Femur (tissue), 1 donor: ENCODE measurements at places on chromosomes 3 and 15.
A peak's percentile ranks its signal among the peaks of the same experiment; 100 is the strongest.

DNA sequence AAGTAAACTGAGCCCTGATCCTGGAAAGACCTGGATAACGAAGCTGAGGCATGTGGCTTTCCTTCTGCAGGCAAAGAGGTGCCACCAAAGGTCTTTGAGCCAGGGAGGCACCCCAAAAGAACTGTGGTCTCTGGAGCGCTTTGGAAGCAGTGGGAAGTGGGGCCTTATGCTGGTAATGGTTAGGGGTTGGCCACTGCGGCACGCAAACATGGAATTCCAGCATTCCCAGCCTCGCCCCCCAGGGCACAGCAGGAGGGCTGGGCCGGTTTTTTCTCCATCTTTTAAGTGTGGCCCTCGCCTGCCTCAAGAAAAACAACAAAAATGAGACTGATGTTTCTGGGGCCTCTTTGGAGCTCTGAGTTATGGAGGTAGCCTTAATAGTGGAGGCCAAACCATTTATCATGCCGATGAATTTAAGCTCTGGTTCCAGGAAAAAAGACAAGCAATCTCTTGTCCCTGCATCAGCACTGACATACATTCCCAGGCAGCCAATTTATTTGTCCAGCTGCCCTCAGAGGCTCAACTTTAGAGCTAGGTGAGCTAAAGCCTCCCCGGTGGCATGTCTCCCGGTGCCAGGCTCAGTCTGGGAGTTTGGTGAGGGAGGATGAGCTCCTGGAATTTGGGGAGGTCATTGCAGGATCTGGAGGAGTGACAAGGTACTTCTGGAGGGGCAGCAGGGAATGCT, 109.0 kb downstream of the TLE3 start:
- no peak for DNase-seq

GRCh38 chr3:112247350-112247749, 46.7 kb downstream of the SLC9C1 start:
- DNase-seq, result no peak

DNA sequence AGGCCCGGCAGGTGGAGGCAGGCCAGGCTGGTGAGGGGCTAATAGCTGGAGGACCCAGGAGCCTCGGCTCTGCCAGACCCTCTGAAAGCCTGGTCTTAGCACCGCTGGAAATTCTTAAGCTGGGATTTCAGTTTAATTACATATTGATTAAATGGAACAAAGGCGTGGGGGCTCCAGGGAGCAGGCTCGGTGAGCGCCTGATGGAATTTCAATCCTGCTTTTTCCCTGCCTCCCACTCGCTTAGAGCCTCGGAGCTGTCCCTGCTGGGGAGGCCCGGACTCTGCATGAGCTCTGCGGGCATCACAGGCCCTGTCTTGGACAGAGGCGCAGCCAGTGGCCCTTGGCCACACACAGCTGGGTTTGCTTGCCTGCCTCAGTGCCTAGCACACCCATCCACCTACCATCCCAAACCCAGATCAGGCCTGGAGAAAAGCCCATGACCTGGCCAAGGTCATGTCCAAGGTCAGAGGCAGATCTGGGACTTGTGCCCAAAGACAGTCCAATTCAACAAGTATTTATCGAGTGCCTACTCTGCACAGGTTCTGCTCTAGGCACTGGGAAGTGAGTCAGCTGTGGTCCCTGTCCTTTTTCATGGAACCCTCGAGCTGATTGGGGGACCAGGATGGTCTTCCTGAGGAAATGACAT, 40.6 kb downstream of the LINGO1 start:
- no peak for DNase-seq

- peak; percentile 31 for DNase-seq
Measured at GRCh38 chr3:37458162-37459120, 284.1 kb upstream of the LRRFIP2 start.

DNA sequence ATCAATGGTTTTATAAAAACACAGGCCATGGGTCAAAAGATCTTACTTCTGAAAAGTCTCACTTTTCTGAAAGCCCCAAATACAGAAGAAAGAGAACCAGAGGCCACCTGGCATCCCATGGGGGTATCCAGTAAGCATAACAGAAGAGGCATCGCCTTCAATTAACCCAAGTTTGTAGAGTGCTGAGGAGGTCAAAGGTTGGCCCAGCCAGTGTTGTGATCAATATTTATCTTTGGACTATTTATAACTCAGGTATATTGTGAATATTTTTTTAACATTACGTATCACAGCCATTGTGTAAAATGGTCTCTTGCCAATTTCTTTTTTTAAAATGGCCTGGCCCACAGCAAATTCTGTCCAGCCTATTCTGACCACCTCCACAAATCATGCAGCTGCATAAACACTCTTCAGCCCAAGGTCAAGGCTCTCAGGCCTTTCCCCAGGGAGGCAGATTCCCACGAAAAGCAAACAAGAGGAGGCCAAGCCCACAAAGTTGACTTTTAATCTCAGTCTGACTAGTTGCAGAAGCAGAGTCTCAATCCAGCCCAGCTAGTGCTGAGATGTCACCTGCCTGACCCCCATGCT, 26.2 kb upstream of the SPTBN5 start:
- DNase-seq, result peak; percentile 73

- peak; percentile 81 for DNase-seq
Measured at GRCh38 chr15:98850961-98851572, 156.5 kb downstream of the PGPEP1L start.

DNA sequence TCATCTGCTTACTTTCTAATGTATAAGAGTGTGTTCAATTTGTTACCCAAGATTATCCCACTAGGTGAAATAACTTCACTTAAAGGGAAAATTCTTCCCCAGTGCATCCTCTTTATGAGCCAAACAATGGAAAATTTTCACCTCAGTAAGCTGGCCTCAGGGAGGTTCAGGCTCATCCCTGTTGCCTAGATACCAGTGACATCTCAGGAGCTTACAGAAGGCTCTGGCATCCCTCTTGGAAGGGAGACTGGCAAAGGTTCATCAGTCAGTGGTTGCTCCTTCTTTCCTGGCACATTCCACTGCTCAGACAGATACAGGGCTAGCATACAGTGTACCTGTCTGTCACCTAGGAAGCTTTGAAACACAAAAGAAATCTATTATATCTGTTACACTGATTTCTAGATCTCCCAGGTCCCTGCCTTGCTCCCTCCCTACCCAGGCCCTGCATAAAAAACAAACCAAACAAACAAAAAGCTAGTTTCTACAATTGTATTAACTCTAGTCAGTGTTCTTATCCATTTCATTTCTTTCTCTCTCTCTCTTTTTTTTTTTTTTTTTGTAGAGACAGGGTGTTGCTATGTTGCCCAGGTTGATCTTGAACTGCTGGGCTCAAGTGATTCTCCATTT, 1.7 kb downstream of the IP6K2 start:
- no peak for DNase-seq

GRCh38 chr15:65993236-65993635, 123.9 kb downstream of the RAB11A start:
- no peak for DNase-seq

DNA sequence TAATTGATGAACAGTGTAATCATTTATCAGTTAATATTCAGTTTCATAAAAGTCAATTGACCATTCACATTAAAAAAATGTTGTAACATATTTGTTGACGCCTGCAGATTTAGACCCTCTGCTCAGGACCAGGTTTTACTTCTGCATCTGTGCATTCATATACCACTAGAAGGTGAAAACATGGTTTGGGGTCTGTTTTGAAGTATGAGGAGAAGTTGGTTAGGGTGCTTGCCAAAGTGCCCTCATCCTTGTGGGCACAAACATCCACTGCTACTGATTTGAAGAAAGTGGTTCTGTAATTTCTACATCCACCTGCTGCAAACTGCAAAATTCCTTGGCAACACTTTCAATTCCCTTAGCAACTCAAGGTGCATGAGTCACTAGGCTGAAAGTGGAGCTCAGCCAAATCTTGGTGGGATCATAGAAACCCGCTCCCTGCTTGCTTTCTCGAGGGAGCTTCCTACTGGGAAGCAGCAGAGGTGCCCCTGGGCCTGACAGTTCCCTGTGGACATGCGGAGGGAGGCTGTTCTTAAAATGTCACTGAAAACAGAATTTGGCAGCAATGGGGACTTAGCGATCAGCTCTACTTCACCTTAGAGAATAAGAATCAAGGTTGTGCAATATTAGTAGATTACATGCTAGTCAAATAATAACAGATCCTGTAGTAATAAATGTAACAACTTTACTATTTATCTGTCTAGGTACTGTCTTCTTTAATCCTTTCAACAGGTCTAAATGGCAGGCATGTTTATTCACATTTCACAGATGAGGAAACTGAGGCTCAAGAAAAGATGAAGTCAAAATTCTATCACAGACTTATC, 301.0 kb upstream of the TBL1XR1 start:
- no peak for DNase-seq

- no peak for DNase-seq
Measured at GRCh38 chr15:31135523-31135922, 34.0 kb upstream of the TRPM1 start.

DNA sequence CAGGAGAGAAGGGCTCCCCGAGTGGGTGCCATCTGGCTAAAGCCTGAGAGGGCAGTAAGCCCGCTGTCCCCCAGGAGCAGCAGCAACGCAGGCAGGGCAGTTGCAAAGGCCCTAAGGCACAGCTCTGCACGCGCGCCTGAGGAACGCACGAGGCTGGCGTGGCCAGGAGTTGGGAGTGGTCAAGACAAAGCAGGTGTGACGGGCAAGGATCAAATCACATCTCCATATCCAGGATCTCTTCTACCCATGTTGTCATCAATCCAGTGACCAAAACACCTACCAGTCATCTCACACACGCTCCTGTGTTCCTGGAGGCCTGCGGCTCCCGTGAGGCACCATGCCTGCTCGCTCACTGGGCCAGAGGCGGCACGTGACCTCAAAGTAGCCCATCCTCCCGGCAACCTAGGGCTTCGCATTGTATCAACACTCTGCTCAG, 59.5 kb downstream of the ERC2 start:
- no peak for DNase-seq

- DNase-seq, result no peak
Measured at GRCh38 chr3:198019115-198019514, 59.1 kb downstream of the LMLN start.

DNA sequence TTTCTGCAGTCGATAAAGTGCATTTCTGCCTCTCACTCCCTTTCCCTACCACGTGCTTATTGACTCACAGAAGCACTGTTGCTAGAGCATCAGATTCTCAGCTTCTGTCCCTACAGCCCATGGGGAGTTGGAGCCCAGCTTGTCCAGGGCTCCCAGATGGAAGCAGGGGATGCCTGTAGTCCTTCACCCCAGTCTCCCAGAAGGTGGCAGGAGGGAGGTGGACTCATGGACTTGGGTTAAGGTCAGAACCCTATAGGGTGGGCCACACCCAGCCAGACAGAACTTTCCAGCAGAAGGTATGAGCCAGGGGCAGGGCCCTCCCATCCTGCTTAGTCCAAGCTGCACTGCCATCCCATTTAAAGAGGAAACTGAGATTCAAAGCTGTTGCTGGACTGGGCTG, 33.1 kb upstream of the SEMA3F start:
- DNase-seq, result no peak

DNA sequence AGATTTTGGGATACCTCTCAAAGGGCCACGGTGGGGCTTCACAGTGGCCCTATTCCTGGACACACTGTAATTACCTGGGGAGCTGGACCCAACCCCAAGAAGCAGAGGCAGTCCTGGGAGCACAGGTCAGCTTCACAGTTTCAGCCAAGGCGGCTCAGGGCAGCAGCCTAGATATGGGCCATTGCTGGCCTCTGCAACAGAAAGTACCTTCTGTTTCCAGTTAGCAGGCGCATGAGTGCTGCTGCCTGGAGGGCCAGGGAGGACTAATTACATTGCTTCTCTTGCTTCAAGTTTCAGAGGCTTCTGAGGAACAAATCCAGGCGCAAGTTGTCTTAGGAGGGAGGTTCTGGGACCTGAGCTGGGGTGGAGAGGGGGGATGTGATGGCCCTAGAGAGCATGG, 13.5 kb upstream of the DUSP7 start:
- no peak for DNase-seq

DNA sequence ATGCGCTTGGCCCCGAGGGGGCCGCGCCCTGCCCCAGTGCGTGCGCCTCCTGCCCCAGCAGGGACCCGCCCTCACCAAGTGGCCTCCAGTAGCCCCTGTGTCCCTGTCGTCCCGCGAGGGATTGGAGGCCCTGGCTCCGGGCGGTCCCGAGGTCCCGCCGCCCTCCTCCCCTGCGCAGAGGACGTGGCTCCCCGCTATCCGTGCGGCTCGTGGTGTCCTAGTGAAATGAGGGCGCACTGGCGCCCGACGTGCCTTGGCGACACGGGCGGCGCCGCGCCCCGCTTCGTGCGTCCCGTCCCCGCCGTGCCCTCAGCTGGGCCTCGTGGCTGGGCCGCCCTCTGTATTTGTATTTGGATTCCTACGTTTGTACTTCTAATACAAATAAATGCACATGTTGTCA, 557.5 kb downstream of the OCA2 start:
- no peak for DNase-seq

DNA sequence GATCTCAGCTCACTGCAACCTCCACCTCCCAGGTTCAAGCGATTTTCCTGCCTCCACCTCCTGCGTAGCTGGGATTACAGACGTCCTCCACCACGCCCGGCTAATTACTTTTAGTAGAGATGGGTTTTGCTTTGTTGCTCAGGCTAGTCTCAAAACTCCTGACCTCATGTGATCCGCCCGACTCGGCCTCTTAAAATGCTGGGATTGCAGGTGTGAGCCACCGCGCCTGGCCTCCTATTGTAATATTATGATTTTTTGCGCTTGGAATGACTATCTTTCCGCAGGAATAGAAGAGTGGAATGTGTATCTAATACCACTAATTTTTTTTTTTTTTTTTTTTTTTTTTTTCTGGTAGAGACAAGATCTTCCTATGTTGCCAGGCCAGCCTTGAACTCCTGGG, 1.8 kb downstream of the ARL8B start:
- no peak for DNase-seq

- no peak for DNase-seq
Measured at GRCh38 chr15:41927536-41927935, 33.7 kb upstream of the SPTBN5 start.

- DNase-seq, result no peak
Measured at GRCh38 chr3:134376385-134376765, 2.1 kb upstream of the AMOTL2 start.

- DNase-seq, result peak; percentile 63
Measured at GRCh38 chr15:57554063-57554811, 37.5 kb upstream of the MYZAP start.

DNA sequence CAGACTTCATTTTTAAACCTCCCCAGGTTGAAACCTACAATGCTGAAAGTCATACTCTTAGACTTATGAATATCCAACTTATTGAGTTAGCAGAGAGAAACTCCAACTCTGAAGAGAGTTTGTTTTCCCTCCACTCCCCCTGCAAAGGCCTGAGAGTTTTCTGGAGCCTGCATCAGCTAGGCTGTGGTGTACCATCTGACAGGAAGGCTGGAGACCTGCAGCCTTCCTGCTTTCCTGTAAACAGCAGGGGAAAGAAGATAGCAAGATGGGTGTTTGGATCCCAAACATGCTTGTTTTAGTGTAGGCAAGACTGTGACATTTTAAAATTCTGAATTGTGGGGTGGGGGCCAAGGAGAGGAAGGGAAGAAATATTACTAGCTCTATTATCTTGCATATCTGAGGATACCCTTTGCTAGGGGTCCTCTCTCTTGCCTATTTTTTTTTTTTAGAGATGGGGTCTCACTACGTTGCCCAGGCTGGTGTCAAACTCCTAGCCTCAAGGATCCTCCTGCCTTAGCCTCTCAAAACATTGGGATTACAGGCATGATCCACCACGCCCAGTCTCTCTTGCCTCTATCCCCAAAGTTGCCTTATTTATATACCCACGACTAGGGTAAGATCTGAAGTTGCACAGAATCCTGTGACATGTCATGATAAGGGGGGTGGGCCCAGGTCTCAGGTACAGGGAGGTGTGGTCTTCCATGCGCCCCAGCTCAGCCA, 51.0 kb upstream of the USP3 start:
- DNase-seq, result no peak

GRCh38 chr3:73046195-73046594, 15.3 kb upstream of the EBLN2 start:
- DNase-seq, result no peak
